OCI-LY7 (cell line): ENCODE measurements at places on chromosomes 5 and 9. TPM values are rescaled to one million over a fixed set of nuclear protein-coding genes. Genes with fewer than 3 reads are reported as not detected.

RMRP gene
- total RNA-seq: 4,033 and 12,624 TPM in 2 replicates

FGF18 gene
- total RNA-seq: not detected in 2 replicates

NINJ1 gene
- 18.1 and 18.3 TPM in 2 replicates for total RNA-seq

DNA sequence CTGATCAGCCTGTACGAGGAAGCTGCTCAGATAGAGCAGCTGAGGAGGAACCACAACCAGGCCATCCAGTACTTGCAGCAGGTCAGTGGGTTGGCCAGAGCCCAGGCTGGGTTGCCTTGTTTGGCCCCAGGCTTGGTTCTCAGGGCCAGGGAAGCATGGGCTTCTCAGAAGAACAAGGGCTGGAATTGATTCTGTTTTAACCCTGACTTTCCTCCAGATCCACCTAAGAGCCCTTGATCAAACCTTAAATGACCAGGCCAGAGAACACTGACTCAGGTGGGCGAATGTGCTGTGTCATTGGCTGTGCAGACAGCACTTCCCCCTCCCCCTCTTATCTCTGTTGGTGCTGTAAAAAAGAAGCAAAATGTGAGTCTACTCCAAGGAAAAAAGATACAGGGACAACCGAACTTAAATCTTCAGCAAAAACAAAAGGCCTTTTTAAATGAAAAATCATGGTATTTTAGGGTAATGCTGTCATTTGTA lies 28.1 kb downstream of the TTC23L start:
- no peak for DNase-seq

GRCh38 chr5:640461-641330 lies 28.6 kb downstream of the CEP72 start:
- DNase-seq: no peak

DNA sequence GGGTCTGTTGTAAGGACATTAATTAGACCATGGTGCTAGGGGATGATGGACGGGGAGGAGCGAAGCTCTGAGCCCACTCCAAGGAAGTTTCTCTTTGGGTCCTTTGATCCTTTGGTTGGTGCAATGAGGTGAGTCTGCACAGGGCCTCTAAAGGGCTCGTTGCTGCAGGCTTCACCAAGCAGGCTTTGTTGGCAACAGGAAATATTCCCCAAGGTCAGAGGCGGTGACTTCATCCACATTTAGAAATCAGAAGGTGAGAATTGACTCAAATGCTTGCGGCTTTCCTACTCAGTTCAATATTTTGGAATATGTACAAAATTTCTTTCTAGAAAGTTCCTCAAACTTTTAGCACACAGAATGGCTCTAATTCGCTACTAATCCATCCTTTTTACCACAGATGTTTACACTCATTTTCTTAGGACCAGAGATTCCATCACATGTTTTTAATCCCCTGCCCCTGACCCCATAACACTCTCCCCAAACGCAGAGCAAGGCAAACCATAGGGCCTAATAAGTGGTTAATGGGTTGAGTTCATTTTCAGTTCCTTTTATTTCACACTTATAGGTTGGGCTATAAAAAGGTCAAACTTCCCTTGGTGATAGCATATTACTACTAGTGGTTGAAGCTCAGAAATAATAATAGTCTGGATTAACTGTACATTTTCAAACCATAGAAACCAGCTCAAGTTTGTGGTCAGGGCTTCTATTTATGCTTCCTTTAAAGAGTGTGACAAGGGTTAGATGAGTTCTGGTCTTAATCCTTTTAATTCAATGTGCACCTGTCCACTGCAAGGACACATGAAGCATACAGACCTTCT lies 37.3 kb upstream of the TMEM252 start:
- DNase-seq: peak; percentile 82

DNA sequence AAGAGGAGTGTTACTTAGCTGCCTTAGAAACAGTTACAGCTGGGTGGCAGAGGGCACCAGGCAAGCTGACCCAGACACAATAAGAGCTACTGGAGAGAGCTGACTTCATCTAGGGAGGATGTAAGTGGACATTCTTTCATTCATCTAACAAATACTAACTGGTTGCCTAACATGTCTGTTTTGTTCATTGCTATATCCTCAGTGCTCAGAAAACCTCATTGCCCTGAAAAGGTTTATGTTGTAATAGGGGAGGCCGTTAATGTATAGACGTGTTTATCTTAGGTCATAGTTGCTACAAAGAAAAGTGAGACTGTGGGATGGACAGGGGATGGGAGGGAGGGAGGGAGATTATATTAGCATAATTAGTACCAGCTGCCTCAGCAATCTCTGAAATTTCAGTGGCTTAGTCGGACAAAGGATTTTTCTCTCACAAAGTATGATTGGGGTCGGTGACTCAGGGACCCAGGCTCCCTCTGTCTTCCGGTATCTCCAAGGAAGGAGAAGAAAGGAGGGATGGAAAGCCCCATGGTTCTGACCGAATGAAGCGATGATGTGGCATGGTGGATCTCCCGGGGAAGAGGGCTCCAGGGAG lies 2.6 kb upstream of the SNX18 start:
- no peak for DNase-seq

DNA sequence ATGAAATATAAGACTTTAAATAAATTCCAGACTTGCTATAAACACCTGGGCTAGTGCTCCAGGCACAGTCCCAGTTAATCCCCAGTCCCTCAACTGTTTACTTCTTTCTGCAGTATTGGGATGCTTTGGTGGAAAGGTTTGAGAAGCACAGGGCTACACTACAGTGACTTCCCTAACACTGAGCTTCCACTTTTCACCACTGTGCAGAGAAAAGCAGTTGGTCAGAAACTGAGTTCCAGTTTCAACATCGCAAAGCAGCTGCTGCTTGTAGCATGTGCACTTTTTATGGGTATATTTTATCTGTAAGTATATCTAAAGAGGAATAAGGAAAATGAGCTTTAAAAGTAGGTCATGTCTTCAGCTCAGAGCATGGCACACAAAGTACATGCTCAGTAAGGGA lies 339.7 kb downstream of the NTRK2 start:
- DNase-seq: no peak

- no peak for DNase-seq
Measured at GRCh38 chr9:95788021-95788420, 87.5 kb upstream of the ERCC6L2 start.

DNA sequence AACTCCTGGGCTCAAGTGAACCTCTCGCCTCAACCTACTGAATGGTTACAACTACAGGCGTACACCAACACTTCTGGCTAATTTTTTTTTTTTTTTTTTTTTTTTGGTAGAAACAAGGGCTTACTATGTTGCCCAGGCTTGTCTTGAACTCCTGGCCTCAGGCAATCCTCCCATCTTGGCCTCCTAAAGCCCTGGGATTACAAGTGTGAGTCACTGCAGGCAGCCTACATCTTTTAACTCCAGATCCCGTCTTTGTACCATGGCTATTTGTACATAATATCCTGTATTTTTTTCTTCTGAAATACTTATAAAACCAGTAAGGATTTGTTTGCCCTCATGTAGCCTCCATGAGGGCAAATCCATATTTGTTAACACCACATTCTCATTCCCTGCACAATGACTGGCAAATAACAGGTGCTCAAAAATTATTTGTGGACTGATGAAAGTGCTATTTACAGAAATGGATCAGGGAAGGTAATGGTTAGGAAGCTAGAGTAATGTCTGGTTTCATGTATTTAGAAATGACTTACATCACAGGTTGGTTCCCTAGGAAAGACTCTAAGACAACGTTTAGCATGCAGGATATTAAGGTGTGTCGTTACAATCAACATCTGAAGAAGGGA lies 51.9 kb upstream of the POU5F2 start:
- no peak for DNase-seq

- no peak for DNase-seq
Measured at GRCh38 chr9:33878691-33879366, 61.9 kb downstream of the UBE2R2 start.

- no peak for DNase-seq
Measured at GRCh38 chr9:127773272-127773671, 5.2 kb downstream of the SH2D3C start.
